ENCODE measurements at places on chromosomes 1 and 21.

- no peak for DNase-seq
These were observed 20.2 kb downstream of the CAPZB start for GRCh38 chr1:19465123-19465522.

GRCh38 chr1:18751425-18751824 lies 108.0 kb downstream of the TAS1R2 start:
- DNase-seq = no peak

GRCh38 chr21:14121719-14122118 lies 89.0 kb downstream of the LIPI start:
- DNase-seq = no peak

DNA sequence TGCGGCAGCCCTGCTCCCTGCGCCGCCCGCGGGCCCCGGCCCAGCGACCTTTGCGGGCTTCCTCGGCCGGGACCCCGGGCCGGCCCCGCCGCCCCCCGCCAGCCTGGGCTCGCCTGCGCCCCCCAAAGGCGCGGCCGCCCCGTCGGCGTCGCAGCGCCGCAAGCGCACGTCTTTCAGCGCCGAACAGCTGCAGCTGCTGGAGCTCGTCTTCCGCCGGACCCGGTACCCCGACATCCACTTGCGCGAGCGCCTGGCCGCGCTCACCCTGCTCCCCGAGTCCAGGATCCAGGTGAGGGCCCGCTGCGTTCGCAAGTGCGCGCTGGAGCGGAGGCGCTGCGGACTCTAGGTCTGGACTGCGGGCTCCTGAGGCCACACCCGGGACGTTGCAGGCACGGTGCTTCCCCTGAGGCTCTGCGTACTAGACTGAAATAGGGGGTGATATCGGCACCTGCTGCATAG lies 351 bp downstream of the MIXL1 start:
- no peak for DNase-seq

- no peak for DNase-seq
These were observed 166.0 kb downstream of the EDEM3 start for GRCh38 chr1:184588701-184589100.

DNA sequence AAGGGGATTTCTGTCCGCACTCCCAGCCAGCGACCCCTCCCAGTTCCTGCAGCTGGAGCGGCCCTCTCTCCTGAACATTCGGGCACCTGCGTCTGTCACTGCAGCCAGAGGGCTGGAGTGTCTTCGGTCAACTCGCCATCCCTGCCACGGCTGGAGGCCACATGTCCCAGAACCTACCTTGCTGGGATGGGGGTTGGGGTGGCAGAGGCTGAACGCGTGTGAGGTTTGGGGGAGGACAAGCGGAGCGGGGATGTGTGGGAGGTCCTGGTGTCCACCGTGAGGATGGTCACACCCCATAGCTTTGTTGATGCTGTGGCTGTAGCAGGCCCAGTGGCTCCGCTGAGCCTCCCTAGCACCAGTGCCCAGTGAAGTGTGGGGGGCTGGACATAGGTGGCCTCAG lies 14.8 kb upstream of the C1orf174 start:
- DNase-seq = no peak

DNA sequence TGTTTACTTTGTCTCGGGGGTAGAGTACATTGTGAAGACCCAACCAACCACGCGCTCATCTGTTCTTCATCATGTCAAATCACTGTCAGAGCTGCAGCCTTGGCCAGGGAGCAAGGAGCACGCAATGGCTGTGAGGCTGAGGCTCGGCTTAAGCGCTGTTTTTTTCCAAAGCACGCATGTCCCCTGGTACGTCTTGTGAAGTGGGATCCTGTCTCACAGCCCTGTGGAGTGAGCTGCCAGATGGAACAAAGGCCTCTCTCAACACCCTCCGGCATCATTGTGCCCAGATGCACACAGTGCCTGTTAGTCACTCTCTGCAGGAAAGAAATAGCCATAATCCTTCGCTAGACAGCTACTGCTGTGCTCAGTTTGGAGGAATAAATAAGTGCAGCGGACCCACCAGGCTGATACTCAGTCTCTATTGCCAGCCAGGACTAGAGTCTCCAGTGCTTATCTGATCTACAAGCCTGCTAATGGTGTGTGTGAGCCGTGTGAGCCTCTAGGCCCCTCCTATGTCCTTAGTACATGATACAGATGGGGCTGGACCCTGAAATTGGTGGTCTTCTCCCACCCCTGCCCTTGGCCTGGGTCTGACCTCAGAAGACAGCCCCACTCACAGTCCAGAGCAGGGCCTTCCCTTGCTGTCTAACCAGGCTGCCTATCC lies 91.3 kb upstream of the COA6 start:
- DNase-seq = no peak
